ENCODE measurements at places on chromosomes 16 and 17.
A peak's percentile ranks its signal among the peaks of the same experiment; 100 is the strongest.

DNA sequence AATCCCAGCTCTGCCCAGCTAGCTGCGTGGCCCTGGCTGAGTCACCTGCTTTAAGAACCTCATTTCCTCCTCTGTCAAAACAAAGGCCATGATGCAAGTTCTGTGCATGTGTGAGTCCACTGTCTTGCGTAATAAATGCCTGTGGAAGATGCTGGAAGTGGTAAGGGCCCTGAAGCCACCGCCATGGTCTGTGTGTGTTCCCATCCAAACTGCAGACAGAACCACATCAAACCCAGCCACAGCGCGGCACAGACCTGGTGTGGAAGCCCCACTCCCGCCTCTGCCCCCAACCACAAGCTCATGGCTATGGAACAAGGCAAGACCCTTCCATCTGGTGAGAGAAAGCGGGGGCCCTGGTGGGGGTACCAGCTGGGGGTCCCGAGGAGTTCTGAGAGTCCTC lies 26.0 kb downstream of the NECAB2 start:
- peak; percentile 90 for DNase-seq

DNA sequence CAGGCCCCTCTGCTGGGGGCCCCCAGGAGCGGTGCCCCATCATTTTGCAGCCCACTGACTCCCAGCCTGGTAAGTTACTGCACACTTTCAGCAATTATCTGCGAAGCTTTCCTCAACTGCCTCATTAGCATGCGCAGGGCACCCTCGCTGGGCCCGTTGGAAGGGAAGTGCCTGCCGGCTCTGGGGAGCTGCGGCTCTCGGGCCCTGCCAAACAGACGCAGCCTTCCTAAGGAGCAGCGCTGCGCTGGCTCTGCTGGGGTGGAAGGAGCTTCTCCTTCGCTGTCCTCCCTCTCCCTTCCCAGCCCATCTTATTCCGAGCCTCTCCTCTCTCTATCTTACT lies 71.0 kb downstream of the RBBP6 start:
- peak; percentile 36 for DNase-seq

DNA sequence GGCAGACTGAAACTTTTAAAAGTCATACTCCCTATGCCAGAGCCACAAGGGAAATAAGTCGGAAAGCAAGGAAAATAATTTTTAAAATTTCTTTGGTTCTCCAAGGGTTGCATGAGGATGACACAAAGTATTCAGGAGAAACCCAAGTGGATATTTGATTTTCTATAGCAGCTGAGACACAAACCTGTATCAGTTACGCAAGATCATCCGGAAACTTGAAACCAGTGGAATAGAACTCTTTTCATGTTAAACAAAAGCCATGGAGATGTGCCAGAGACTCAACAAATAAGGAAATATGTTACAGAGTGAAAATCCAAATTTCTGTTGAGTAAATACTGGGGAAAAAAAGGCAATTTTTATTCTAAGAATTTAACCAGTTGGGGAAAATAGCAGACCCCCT lies 294.7 kb downstream of the KIF2B start:
- DNase-seq: no peak

DNA sequence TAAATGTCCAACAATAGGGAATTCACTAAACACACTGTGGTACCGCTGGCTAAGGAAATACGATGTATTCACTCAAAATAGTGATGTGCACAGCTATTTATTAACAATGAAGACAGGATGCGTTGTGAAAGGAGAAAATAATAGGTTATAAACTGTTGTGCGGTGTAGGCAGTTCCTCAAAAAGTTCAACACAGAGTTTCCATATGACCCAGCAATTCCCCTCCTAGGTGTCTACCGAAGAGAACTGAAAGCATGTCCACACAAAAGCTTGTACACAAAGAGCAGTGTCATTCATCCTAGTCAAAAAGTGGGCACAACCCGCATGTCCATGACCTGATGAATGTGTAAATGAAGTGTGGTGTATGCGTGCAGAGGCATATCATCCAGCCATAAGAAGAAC lies 1.2 kb upstream of the CES1 start:
- peak; percentile 67 for DNase-seq

GRCh38 chr16:70692873-70693671 lies 7.2 kb upstream of the MTSS2 start:
- DNase-seq: no peak

GRCh38 chr16:84413244-84414004 lies 45.1 kb downstream of the ATP2C2 start:
- DNase-seq: no peak

DNA sequence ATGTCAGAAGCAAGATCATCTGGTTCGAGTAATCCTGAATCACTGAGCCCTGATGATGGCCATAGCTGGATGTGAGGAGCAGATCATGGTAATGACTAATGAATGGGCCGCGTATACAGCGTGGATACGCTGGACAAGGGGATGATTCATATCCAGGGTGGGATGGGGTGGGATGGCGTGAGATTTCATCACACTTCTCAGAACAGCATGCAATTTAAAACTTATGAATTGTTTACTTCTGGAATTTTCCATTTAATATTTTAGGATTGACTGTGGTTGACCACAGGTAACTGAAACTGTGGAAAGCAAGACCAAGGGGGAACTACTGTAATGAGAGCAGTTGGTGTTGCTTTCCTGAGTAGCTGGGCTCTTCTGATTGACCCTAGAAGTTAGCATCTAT lies 225.5 kb downstream of the STX8 start:
- DNase-seq: peak; percentile 19

DNA sequence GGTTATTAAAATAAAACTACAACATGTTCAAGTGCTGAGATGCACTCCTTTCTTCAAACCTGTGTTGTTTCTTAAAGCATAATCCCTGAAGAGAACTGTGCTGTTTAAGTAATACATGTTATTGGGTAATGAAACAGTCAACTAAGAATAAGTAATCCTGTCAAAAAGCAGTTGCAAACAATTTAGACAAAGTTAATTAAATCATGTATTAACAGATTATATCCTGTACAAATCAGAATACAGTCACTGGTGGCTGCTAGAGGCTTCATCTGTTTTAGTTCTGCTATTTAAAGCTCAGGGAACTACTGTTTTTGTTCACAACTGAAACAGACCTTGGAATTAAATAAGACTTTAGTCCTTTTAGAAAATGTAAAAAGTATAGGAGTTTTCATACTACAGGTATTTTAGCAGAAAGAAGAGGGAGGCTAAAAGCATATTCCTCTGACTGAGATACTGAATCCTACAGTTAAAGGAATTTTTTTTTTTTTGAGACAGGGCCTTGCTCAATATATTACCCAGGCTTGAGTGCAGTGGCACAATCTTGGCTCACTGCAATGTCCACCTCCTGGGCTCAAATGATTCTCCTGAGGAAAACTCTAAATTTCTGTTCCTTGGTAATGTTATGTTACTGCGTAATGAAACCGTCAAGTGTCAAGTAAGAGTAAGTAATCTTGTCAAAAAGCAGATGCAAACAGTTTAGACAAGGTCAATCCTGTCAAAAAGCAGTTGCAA lies 27.3 kb upstream of the ITGA2B start:
- no peak for DNase-seq

GRCh38 chr16:78902321-78902720 lies 698.2 kb downstream of the MAF start:
- no peak for DNase-seq

DNA sequence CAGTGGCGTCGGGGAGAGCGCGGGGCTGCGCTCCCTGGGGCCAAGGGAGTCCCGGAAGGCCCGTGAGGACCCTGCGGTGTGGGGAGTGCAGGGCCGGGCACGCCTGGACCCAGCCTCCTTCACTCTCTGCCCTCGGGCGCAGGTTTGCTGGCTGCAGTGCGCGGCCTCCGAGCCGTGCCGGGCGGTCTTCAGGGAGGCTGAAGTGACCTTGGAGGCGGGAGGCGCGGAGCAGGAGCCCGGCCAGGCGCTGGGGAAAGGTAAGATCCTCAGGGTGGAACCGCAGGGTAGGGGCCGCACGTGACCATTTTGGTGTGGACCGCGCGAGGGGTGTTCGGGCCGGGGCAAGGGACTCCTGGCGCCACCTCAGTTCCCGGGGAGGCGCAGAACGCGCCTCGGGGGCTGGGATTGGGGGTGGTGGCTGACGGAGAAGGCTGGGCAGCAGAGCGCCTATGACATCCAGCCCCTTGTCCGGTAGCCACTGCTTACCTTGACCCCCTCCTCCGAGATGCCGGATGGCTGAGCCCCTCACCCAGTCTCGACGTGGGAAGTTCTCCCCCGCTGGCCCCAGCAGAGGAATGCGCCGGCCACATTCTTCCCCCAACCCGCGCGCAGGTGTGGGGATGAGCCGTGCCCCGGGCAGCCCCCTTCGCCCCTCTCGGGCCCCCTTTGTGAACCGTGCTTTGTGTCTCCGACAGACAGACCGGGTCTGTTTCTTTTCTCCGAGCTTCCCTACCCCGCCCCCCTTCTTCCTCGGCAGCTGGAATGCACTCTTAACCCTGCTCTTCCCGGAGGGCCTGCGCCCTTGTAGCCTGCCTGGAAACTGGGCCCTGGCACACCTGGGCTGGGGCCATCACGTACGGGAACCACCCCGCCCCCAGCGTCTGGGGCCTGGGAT lies 631 bp downstream of the CDH3 start:
- DNase-seq: no peak

DNA sequence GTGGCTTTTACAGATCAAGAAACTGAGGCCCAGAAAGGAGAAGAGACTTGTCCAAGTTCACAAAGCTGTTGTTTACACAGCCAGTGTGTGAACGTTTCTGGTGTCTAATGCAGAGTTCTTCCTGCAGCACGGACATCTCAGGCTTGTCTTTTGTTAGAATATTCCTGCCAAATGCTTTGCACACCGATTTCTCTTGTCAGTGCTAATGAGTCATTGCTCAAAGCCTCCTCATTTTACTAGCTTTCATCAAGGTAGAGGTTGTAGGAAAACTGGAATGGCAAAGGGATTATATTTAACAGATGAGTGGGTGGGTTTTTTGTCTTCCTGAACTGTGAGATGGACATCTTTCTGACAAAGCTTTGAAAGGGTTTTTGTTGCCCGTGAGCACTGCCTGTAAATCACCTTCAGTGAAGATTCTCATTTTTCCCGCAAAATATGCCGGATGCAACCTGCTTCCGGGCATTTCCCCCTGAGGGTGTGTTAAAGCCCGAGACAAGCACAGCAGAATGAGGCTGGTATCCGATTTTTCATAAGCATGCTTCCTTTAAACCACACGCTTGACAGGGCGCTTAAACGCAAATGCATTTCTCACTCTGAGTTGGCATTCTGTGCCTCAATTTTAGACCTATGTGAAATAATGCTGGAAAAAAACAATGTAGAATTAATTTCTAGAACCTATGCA lies 14.7 kb downstream of the PMM2 start:
- no peak for DNase-seq

DNA sequence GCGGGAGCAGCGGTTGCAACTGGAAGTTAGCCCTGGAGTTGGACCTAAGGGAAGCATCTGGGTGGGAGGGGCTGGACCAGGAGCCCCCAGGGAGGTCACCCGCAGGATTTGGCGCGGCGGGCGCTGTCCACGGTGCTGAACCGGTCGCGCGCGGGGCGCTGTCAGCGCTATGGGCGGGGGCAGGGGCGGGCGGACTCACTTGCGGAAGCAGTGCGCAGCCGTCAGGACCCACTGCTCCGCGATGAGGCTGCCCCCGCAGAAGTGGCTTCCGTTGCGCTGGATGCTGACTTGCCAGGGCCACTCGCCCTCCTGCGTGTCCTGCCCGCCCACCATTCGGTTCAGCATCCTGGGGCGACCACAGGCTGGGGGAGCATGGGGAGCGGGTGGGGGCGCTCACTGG lies 4.5 kb downstream of the PRSS27 start:
- peak; percentile 78 for DNase-seq

DNA sequence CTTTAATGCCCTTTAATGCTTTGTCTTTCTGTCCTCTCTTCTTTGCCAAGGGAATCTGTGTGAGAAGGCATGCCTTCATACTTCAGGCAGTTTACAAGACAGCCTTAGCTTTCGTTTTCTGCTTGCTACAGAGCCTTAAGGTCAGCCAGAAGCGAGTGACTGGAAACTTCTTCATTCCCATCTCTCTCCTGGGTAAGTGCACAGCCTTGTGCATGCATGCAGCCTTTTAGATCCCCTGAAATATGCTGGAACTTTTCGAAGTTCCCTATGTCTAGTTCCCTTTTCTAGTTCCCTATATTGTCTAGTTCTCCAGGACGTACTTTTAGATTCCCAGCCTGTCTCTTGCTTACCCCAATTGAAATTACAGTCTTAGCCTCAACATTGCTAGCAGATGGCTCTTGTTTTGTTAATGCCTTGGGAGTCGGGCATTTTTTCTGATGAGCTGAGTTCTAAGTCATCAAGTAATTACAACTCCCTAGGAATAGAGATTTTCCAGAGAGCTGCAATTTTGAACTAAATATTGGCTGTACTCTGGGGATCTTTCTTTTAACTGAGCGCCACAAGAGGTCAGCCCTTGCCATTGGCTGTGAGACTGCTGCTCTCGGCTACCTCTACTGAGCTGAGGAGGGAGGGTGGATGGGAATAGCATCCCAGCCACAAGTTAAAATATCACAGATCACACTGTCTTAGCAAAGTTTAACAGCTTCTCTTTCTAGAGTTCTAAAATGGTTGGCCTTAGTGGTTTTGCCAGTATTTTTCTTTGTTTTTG lies 22.7 kb upstream of the PPM1D start:
- peak; percentile 44 for DNase-seq

DNA sequence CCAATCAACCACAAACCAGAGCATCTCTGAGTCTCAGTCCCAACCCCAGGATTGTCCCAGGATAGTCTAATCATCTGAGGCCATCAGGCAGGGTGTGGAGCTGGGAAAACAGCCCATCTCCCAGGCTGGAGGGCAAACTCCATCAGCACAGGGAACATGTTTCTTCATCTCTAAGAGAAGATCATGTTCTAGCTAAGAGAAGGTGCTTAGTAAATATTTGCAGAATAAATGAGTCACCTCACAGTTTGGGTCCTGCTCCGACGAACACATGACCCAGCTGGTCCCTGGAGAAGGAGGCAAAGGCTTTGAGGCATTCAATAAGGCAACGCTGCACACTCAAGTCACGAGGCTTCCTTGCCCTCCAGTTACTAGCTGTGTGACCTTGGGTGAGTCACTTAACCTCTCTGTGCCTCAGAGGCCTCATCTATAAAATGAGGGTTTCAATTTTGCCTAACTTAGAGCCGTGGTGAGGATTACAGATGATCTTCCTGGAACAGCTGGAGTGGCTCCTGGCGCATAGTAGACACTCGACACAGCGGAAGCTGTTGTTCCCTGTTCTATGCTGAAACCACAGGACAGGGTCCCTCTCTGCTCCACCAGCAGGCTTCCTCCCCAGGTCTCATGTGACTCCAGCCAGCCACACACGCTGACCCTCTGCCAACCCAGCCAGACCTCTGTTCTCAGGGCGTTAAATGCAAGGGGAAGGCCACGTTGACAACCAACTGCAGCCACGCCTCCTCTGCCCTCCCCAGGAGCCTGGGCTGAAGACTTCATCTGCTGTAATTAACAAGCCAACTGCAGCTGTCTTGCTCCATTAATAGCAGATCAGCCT lies 10.3 kb upstream of the RPL38 start:
- peak; percentile 47 for DNase-seq

DNA sequence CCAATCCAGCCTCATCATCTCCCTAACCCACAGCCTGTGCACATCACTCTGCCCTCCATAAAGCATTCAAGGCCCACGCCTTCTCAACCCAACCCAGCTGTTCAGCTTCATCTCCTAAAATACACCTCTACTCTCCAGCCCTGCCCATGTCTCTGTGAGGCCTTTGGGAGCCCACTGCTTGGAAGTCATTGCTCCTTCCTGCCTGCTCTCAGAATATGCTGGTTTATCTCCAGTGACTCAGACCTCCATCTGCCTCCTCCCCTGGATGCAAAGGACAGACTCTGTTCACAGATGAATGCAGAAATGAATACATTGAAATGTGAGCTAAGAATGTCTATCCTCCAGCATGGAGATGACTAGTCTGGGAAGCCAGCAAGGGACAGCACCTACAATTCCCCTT lies 19.0 kb downstream of the KCNG4 start:
- DNase-seq: no peak

Data from NB4 (cell line).